ENCODE measurements at places on chromosomes 2 and 18.

DNA sequence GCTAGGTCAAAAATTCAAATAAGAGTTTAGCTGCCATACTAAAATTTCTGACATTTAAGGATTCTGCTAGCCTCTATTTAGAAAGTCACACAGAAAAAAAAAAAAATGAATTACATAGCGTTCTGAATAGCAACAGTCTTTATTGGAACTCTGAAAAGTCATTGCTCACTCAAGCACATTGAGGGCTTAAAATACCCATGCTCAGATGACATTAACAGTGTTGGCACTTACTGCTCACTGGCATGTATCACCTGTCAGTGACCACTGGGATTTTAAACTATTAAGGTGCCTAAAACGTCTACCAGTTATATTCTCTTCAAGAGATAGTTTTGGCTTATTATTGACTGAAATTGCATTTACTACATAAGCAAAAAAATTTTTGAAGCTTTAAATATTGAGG is 468.0 kb upstream of the SPHKAP start:
- no peak for DNase-seq

DNA sequence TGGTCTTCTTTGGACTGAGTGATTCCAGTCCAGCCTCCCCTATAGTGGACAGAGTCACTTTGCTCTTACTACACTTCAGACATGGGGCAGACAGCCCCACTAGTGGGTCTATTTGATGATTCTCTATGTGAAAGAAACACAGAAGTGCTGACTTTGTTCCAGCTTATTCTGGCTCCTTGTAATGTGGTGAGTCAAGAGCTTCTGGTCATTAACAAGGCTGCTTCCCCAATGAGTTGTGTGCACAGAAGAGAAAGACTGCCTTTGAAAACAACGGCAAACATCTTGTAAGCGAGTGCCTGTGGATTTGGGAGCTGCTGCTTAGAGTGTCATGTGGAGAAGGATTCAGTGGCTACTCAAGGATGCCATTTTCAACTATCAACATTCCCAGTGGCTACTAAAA is 39.1 kb downstream of the RMC1 start:
- DNase-seq, result no peak

DNA sequence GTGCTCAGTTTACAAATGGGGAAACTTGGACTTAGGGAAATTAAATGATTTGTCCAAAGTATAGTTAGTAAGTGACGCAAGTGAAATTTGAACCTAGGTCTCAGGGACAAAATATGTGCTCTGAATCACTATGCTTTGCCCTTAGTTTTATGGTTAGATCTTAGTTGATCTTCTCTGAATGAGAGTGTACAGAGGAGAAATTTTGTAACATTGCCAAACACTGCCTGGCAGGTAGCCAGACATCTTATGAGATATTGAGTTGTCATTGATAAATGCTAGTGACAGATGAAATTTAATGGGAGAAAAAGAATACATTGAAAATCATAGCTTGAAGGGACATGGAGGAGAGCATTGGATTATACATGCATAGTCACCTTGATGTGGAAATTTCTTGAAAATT is 91.4 kb downstream of the GALNT1 start:
- no peak for DNase-seq

DNA sequence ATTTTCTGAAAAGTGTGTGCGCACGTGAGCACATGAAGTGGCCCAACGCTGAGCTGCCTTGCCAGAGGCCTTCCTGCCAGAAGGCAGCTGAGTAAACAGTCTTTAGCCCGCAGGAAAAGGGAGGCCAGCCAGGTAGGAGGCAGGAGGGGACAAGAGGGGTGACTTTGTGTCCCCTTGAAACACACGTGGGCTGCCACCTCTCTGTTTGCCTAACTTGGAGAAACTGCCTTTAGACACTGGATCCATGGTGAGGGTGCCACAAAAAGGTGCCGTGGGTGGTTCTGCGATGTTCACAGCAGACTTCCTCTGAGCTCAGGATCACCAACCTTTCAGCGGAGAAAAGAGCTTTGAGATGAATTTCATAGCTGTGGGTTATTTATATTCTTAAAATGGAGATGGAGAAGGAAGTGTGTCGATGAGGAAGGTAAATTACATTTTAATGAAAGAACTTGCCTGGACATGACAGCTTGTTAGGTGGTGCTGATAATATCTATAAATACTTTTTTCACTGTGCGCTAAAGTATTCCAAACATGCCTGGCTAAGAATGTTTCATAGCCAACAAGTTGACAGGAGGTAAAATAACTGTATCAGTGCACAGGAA is 36.6 kb upstream of the ASB1 start:
- no peak for DNase-seq

DNA sequence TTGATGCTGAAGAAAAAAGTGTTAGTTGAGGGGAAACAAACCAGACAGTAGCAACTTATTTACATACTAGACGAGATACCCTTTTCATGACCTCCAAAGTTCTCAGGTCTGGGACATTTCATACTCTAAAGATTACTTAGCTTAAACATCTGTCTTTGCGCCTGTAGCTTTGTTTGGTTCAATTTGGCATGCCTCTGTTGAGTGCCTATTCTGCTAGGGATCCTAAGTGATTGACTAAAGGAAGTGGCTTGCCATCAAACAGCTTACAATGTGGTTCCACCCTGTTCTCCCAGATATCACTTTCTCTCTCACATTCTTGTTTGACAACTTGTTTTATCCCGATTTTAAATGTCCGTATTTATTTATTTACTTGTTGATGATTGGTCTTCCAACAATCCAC is 488.8 kb downstream of the PARD3B start:
- no peak for DNase-seq

- no peak for DNase-seq
Observed at GRCh38 chr2:111702119-111702803, 181.7 kb downstream of the ANAPC1 start.

- no peak for DNase-seq
Observed at GRCh38 chr2:12641441-12641840, 75.3 kb upstream of the TRIB2 start.

- DNase-seq, result no peak
Observed at GRCh38 chr2:102690012-102690411, 70.7 kb downstream of the SLC9A2 start.
